AG09309 (cell line): ENCODE measurements at places on chromosomes 13 and 19.

GRCh38 chr13:23843436-23843835, 45.8 kb downstream of the MIPEP start:
- no peak for DNase-seq

GRCh38 chr19:29887442-29887855, 54.6 kb upstream of the URI1 start:
- DNase-seq, result no peak

DNA sequence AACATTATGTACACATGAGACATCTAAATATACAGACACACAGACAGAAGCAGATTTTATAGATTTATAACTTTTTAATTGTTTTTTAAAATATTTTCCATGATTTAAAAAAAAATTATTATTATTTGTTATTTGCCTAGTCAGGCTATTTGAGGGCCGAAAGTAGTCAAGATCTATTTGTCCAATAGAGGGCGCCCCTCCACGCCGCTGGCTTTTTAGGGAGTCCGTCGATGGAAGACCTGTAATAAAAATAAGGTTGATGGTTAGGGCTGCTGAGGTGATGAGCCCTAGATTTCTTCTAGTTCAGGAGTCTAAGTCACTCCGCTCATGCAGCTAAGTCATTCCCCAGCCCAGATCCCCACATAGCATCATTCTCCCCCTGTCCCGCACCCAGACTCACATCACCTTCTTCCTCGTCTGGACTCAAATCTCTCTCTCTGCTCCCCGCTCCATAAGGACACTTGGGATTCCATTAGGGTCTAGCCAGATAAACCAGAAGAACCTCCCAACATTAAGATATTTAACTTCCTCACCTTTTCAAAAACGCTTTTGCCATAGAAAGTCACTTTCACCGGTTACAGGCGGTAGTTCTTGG, 33.9 kb upstream of the CEACAM21 start:
- DNase-seq, result no peak

- no peak for DNase-seq
These were observed 542.3 kb upstream of the ATXN8OS start for GRCh38 chr13:69565334-69565733.

DNA sequence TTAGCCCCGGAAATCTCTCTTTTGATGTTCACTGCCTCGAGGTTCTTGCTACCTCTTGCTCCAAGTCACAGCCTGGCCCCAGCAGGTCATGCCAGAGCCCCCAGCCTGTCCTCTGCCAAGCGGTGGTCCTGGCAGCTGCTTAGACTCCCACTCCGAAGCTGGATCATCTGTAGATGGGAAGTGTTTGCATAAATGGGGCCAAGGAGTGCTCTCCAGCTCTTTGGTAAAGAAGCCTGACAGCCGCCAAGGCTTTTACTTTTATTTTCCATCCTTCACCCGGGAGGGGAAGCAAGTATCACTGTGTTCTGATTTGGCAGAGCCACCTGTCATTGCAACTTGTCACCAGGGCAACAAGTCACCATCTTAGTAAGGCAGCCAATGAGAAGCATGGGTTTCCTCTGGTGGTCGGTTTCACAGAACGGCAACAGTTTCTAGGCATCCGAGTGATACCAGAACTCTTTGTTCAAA, 10.6 kb upstream of the RETN start:
- no peak for DNase-seq

GRCh38 chr13:108433976-108434755, 164.6 kb downstream of the TNFSF13B start:
- no peak for DNase-seq

DNA sequence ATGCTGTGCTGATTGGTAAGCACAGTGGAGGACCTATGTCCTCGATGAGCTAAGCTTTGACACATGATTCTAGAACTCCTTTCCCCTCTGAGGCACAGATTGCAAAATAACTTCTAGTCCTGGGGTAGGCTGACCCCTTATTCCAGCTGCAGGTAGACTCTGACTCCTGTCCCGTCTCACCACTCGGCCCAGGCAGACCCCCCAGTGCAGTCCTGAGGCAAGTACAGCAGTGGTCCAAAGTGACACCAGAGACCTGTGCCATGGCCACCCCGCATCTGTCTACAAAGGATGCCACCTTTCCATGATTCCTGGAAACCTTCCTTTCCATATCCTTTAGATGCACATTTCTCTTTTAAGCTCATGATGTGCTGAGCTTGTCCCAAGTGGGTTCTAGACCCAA, 482.5 kb downstream of the ZNF536 start:
- DNase-seq, result no peak

GRCh38 chr13:70923863-70924752, 815.9 kb upstream of the KLHL1 start:
- no peak for DNase-seq

DNA sequence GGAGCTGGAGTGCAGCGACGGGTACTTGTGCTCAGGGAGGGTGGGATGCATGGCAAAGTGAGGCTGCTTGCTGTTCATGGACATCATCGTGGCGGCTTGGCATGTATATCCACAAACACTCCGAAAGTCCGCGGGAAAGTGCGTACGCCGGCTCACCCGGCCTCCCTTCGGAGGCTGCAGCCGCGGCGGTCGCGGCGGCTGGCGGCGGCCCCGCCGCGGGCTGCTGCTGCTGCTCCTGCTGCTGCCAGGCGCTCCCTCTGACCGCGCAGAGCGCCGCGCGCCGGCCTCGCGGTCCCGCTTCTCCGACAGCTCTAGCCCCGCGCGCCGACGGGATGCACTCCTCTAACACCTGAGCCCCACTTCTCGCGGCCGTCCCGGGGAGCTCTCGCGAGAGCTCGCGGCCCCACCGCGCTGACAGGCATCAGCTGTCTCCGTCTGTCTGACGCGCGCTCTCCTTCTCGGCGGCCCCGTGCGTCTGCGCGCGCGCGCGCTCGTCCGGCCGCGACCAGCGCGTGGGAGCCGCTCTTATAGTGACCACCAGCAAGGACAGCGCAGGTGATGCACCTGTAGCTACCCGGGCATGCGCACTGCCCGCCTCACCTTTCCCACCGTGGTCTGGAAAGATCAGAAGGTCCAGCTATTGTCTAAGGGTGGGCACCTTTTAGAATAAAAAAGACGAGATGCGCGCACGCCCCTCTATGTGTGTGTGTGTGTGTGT, at the start of gene POU4F1:
Gene POU4F1 (minus strand): TSS at position 313 of the 718 bp plus-strand sequence. CDS start 226 bp downstream, at position 87.
- DNase-seq, result no peak

- no peak for DNase-seq
These were observed 45.8 kb downstream of the MLLT1 start for GRCh38 chr19:6233827-6234511.

GRCh38 chr19:47351548-47351947, 2.4 kb downstream of the DHX34 start:
- DNase-seq, result no peak

GRCh38 chr13:26949701-26950502, 189.3 kb upstream of the GPR12 start:
- DNase-seq, result no peak

DNA sequence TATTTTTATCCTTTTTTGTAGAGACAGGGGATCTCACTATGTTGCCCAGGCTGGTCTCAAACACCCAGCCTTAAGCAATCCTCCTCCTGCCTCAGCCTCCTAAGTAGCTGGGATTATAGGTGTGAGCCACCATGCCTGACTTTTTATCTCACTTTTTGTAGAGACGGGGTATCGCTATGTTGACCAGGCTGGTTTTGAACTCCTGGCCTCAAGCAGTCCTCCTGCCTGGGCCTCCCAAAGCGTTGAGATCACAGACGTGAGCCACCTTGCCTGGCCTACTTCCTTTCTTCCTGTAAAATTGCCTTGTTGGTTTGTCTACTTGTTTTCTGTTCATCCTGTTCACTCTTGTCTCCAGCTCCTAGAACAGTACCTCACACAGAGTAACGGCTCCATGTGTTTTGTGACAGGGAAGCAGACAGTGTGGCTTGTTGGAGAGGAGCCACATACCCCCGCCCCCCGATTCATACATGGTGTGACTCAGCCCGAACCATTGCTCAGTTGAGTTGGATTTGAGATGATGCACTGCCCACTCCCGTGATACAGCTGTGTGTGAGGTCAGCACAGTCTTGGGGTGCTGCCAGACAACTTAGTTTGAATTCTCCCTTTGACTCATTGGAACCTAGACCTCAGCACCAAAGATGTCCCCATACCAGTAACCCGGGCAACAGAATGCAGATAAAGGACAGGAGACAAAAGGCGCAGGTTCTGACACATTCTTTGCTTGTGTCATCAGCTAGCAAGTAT, 34.2 kb downstream of the GPR42 start:
- DNase-seq, result peak; percentile 50

GRCh38 chr19:35332817-35333216, 3.8 kb downstream of the CD22 start:
- DNase-seq, result no peak

GRCh38 chr19:913080-913748, at the start of gene R3HDM4:
Gene R3HDM4 (minus strand): TSS chr19:913219. CDS start chr19:913157, 62 bp downstream.
- DNase-seq, result no peak

DNA sequence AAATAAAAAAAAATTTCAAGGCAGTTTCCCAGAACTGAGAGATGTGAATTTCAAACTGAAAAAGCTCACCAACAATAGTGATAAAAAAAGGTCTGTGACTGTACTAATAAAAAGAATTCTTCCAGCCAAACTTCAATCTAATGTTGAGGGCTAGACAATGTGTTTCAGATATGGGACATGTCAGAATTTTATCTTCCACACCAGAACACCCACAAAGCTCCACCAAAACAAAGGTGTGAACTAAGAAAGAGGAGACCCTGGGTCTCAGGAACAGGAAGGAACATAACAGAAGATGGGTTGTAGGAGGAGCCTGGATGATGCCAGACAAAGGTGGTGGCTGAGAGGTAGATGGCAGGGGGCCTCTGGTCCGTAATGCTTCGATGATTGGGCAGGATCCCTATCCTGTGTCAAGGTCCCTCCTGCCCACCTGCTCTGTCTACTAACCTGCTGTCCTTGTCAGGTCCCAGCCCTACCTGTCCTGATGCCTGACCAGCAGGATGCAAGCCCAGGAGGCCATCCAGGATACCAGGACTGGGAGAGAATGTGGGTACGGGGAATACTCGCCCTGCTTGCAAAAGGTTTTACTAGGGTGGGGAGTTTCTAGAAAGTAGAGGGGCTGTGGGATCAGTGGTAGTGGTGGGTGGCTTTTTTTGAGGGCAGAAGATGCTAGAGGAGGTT, 4.5 kb downstream of the MZF1 start:
- DNase-seq, result no peak

GRCh38 chr19:5396096-5396939, 55.7 kb upstream of the PTPRS start:
- DNase-seq, result no peak

GRCh38 chr13:98892821-98893220, 85.0 kb downstream of the DOCK9 start:
- no peak for DNase-seq

DNA sequence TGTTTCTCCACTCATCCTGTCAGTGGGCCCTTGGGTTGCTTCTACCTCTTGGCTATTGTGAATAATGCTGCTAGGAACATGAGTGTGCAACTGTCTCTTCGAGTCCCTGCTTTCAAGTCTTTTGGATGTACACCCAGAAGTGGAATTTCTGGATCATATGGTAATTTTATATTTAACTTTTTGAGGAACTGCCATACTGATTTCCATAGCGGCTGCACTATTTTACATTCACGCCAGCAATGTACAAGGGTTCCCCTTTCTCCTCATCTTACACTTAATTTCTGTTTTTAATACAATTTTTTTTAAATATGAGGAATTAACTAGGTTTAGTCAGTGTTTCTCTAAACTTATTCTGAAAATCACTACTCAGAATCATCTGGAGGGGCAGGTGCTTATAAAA, 24.2 kb upstream of the SLC46A3 start:
- DNase-seq, result no peak

DNA sequence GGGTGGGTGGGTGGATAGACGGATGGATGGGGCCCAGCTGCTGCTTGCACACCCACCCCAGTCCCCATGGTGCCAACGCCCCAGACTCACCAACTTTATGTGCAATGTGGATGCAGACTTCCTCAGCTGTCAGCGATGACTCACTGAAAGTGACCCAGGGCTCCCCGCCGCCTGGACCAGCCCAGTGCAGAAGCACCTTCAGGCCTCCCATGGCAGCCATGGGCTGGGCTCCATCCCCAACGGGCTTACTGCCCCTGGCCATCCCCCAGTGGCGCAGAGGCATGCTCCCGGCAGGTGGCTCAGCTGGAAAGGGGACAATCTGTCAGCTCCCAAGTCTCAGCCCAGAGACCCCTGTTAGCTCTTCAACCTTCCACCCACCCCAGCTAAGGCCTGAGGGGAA, 2.2 kb downstream of the TYK2 start:
- no peak for DNase-seq

GRCh38 chr13:34408640-34409039, 533.4 kb upstream of the NBEA start:
- DNase-seq, result no peak

DNA sequence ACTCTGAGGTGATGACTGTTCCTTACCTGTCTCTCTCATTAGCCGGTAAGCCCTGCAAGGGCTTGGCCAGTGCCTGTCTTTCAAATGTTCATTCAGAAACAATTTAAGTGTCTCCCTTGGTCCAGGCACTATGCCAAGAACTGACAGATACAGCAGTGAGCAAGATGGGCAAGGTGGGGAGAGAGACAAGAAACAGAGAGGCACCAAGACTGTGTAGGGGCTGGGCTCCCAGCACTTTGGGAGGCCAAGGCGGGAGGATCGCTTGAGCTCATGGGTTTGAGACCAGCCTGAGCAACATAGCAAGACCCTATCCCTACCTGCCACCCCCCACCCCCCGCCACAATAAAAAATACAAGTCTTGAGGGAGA, 1.3 kb upstream of the CCNE1 start:
- no peak for DNase-seq

- DNase-seq, result no peak
These were observed 798 bp upstream of the COX6B2 start for GRCh38 chr19:55355213-55355821.

DNA sequence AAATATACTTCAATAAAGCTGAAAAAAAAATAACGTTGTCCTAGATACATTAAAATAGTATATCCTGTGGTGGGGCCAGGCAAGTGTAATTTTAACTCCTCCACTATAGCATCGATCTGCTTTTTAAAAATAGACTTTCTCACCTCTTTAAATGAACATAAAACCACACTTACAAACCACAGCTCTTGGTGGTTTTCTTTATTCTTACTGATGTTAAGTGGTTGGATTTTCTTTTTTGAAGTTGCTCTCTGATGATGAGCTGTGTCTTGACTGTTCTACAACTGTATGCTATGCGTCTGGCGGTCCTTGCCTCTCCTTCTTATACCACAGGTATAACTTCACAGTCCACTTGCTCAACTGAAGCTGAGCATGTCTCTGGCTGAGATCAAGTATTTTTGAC, 721.5 kb upstream of the KLHL1 start:
- no peak for DNase-seq

DNA sequence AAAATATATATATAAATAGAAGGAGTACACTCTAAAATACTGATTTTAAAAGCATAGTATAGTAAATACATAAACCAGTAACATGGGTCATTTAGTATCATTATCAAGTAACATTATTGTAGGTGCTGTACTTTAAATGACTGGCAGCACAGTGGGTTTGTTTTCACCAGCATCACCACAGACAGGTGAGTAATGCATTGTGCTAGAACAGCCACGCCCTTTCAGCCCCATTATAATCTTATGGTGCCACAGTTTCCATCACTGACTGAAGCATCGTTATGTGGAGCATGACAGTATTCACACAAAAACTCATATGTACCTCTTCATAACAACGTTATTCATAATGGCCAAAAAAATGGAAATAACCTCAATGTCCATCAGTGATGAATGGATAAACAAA, 88.3 kb downstream of the DHRS12 start:
- DNase-seq, result no peak
